GM04503 (cell line): ENCODE measurements at places on chromosomes 7 and 10.
A peak's percentile ranks its signal among the peaks of the same experiment; 100 is the strongest.

DNA sequence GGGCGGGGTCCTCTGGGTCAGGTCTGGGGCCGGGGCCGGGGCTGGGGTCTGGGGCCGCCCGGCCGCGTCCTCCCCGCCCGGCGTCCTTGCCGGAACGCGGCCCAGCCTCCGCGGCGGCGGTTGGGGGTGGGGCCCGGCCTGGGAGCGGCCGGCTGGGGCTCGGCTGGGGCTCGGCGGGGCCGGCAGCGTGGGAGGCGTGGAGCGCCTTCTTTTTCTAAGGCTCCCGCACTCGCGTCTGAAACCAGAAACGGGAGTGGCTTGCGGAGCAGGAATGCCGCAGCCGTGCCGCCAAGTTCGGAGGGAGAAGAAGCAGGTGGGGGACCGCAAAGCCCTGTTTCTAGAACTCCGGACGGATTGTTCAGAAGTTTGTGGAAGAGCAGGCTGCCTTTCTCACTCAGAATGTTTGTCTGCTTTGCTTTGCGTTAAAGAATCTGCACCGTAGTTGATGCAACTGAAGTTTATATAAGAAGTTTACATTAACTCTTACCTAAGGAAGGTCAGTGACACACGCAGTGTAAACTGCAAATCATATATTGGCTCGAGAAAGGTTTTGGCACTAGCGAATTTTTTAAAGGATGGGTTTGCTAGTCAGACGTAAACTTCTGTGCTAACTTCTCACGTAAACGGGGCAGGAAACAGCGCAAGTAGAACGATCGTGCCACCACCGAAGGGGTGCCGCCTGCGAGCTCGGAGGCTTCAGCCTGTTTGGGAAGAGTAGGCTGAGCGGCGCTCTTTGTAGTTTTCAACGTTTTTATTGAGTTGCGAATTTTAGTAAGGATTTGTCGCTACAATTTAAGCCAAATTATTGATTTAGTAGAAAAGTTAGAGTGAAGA is 729 bp downstream of the DNAJB6 start:
- DNase-seq: no peak

DNA sequence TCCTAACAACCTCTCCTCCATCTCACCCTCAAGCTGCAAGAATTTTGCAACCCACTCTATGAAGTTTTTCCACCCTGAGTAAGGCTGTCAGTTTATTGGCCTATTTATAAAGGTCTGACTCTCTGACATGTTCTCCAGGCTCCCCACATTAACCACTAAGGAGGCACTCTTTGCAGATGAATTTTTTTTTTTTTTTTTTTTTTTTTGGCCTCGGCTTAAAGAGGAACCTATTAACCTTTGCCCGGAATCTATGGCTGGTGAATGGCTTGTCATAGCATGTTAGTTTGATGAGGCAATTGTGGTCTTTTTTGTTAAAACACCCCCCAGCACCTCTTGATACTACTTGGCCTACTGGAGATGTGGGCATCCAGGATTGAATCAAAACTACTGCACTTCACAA is 57.1 kb downstream of the TBXAS1 start:
- no peak for DNase-seq

DNA sequence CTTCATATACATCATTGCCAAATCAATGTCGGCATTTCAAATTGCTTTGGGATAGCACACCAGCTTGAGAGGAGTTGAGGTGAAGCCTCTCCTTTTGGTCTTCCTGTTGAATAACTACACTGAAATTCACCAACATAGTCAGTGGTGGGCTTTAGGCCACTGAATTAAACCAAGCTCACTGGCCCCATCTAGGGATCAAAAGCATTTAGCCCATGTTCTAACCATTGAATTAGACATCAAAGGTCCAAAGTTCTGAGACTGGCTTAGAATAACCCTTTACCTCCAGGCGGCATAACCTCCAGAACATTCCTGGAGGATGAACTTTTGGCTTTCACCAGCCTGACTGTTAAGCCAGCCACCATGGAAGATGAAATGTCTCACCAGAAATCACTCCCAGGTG is 54.6 kb downstream of the BPGM start:
- no peak for DNase-seq

GRCh38 chr7:157459966-157460365 is 123.2 kb downstream of the DNAJB6 start:
- no peak for DNase-seq

- no peak for DNase-seq
Measured at GRCh38 chr7:90797596-90797995, 201.5 kb downstream of the CDK14 start.

GRCh38 chr7:129780257-129780973 is 168.9 kb downstream of the NRF1 start:
- DNase-seq: no peak

DNA sequence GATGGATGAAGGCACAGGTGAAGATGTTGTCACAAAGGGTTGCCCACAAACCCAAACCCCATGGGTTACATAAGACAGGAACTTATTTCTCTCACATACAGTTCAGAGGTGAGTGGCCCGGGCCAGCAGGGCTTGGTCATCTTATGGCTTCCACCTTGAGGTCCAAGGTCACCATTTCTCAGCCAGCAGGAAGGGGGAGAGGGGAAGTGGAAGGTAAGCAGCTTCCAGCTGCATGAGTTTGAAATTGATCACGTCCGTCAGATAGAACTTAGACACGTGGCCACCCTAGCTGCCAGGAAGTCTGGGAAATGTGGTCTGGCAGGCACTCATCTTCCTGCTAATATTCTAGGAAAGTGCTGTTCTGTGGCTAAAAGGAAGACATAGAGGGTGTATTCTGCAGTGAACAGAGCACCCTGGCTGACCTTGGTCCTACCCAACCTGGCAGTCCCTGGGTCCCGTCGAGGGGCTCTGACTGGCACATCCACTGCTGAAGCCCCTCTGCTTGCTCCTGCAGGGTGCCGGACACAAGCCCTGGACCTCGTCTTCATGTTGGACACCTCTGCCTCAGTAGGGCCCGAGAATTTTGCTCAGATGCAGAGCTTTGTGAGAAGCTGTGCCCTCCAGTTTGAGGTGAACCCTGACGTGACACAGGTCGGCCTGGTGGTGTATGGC is 49.5 kb downstream of the VWA2 start:
- no peak for DNase-seq

DNA sequence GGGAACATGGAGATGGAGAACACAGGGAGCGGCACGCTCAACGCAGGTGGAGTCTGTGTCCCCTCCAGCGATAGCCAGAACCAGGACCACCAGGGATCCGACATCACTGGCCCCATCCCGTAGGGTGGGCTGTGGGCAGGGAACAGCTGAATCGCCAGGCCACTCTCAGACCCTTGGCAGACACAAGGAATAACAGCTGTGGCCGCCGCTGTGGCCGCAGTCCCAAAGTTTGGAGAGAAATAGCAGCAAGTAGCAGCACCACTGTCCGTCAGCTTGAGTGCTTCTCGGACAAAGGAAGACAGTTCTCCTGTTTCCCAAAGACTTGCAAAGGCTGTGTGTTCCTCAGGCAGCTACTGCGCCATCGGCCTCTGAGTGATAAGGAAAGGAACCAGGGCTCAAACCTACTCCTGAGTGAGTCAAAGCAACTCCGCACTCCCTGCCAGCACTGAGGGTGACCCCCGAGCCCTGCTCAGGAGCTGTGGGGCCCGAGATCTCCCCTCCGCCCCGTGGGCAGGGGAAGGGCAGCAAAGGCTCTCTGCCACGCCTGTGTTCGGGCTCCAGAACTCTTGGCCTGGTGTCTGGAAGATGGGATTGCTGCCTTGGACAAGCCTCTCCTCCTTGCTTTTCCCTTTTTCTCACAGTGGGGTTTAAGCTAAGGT is 82.3 kb upstream of the FAM20C start:
- DNase-seq: no peak

DNA sequence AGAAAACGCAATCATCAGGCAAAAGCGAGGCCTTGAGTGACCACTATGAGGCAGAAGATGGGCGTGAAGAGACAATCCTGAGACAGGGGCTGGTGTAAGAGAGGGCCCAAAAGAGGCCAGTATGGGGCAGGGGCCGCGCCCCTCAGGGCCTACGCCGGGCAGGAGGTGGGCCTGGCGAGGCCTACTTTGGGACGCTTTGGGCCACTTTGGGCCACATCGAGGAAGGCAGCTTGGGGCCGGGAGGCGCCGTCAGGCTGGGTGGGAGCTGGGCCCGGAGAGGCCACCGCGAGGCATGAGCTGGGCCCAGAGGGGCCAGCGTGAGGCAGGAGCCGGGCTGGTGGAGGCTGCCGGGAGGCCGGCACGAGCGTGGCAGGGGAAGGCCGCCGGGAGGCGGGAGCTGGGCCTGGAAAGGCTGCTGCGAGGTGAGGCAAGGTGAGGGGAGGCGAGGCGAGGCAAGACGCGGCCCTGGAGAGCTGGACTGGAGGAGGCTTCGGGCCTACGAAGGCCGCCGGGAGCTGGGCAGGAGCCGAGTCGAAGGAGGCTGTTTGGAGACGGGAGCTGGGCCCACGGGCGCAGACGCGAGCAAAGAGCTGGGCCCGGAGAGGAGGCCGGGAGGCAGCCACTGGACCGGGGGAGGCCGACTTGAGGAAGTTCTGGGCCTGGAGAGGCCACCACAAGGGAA is 171.3 kb downstream of the TPST1 start:
- DNase-seq: no peak

DNA sequence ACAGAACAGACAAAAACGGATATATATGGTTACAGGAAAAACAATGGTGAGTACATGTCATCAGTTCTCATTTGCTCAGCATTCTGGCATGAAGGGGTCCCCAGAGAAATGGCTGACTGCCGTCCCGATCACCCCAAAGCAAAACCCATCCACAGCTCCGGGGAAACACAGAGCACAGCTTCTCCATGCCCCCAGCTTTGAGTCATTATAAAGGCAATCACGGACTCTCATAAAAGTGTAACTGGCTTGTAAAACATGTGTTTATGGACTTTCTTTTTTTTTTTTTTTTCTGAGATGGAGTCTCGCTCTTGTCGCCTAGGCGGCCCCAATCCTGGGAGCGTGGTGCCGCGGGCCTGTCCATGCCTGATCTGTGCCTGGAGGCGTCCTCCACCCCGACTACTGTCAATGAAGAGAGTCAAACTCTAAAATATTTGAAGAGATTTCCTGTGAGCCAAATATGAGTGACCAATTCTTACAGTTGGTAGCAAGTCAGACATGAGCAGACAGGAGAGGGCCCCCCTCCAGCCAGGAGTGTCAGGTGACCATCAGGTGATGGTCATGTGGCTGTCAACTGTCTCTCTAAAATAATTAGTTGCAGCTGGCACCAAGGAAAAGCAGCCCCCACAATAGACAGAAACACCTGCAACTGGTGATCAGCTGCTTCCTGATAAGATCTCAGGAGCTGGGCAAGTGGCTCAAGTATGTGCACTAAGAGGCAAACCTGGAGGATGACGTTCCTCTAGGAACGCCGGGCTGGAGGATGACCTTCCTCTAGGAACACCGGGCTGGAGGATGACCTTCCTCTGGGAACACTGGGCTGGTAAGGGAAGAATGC is 21.7 kb upstream of the NOM1 start:
- no peak for DNase-seq

DNA sequence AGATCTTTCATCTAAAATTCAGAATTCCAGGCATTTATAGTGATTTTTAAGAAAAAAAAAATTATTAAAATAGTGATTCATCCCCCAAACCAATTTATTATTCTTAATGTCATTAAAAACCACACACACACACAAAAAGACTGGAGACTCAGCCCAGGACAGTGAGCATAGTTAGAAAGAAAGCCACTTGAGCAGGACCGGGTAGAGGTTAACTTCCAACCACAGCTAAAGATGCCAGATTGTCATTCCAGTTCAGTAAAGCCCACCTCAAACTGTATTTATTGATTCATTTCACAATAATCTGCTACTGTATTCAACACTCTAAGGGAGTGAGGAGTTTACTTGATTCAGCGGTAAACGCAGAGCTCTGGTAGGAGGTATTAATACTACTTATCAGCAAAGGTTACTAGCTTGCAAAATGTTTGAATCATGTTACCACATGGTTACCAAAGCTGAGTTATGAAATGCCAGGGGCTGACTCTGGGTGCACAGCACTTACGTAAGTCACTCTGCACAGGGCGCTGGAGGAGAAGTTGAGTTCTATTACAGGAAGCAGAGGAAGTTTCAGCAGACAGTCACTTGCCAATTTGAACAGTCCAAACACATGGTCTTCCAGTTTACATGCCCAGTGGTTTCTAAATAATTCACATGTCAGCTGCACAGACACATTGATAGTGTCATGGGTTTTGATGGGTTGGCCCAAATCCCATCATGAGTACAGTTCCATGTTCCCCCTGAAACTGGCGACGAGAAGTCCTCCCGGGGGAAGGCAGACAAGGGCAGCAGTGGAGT is 64.6 kb downstream of the KLF6 start:
- DNase-seq: peak; percentile 48

- DNase-seq: no peak
Measured at GRCh38 chr10:29635711-29636144, 957 bp upstream of the SVIL start.

- DNase-seq: no peak
Measured at GRCh38 chr10:102122450-102122849, 2.3 kb upstream of the LDB1 start.

- DNase-seq: no peak
Measured at GRCh38 chr7:48085942-48086341, 3.1 kb upstream of the UPP1 start.

GRCh38 chr7:47380325-47381133 is 201.4 kb downstream of the TNS3 start:
- DNase-seq: no peak

DNA sequence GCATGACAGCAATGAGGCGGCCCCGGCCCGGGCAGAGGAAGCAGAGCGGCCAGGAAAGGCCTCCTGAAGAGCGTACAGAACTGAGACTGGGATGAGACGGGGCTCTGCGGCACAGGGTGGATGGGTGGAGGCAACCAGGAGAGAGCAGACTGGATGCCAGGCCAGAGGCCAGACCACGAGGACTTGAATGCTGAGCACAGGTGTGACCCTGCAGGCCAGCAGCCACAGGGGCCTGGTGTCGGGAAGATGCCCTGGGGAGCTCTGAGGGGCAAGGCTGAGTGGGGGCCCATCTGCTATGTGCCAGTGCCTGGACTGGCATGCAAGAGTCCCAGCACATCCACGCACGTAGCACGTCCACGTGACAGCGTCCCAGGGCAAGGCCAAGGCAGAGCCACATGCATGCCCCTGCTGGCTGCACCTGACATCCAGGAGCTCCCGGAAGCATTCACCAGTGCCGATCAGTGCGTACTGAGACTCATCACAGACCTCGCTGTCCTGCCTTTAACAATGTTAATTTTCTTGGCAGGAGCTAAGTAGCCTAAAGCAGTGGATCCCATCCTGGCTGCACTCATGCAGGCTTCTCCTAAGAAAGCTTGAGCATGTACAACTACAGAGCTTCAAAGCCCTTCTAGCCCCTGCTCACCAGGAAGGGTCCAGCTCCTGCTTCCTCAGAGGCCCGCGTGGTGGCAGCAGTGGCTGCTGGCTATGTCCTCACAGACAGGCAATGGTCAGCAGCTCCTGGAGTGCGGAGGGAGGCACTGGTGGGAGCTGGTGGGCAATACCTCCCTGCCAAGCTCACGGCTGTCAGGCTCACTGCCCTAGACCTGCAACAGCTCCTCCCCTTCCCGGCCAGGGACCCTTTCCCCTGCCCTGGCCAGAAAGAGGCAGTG is 18.0 kb downstream of the GRID1 start:
- no peak for DNase-seq

- no peak for DNase-seq
Measured at GRCh38 chr7:122746948-122747347, 44.2 kb upstream of the RNF148 start.
